ENCODE measurements at places on chromosomes 12 and 14.

DNA sequence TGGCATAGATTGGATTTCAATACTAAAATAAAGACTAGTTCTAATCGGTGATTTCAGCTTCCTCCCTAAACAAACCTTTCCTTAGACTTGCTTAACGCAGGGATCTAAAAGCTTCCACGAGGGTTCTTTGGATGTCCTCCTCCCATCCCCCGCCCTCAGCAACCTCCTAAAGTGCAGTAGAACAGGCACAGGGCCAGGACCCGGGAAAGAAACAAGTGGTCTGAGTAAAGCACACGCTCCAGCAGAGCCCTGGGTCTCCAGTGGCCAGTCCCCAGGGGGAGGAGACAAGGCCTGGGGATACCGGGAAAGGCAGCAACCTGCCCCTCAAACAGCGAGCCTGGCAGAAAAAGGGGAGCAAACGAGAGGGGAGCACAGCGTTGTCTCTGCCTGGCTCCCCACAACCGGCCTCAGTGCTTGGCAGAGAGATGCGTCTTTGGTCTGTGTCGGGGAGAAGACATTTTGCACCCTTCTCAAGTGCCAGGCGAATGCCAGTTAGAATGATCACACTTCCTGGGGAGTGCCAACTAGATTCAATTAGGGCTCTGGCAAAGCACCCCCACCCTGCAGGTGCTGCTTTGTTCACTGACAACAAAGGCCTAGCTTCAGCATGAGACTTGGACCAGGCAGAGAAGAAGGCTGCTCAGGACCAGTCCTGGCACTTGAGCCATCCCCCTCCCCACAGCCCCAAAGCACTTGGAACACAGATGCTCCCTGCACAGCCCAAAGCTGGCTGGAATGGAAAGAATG lies 17.1 kb upstream of the SLC6A12 start:
- DNase-seq: no peak

GRCh38 chr14:104135121-104135903 lies 3.1 kb upstream of the KIF26A start:
- DNase-seq: no peak

GRCh38 chr14:36238666-36239363 lies 62.3 kb upstream of the PTCSC3 start:
- peak; percentile 85 for DNase-seq

DNA sequence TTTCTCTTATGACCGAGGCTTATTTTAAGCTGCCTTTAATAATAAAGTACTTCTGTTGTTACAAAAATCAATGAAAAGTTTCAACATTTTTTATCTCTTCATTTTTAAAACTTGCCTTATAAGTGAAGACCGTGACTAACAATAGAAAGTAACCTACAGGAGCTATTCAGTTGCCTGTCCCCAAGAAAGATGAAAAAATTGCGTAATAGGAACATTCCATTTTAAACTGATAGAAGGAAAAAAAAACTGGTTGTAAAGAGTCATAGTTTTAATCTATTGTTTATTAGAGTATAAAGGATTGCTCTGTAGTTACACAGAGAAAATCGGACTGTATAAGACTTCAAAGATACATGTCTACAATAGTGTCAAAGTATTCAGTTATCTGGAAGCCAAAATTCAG lies 83.3 kb downstream of the DAAM1 start:
- DNase-seq: no peak

- no peak for DNase-seq
Observed at GRCh38 chr14:58740379-58740935, 102.7 kb downstream of the DACT1 start.

DNA sequence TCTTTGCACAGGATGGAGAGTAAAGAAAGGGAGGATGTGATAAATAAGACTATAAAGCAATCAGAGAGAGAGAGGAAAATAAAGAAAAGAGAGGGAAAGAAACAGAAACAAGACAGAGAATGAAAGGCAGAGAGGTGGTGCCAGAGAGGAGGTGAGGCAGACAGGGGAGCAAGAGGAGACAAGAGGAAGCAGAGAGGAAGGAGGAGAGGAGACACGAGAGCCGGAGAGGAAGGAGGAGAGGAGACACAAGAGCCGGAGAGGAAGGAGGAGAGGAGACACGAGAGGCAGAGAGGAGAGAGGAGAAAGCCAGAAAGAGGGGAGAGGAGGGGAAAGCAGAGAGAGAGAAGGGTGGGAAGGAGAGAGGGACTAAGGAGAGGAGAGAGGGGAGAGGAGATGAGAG lies 125.2 kb downstream of the PAPOLA start:
- DNase-seq: no peak

GRCh38 chr12:5242440-5242839 lies 189.5 kb upstream of the NTF3 start:
- DNase-seq: no peak

DNA sequence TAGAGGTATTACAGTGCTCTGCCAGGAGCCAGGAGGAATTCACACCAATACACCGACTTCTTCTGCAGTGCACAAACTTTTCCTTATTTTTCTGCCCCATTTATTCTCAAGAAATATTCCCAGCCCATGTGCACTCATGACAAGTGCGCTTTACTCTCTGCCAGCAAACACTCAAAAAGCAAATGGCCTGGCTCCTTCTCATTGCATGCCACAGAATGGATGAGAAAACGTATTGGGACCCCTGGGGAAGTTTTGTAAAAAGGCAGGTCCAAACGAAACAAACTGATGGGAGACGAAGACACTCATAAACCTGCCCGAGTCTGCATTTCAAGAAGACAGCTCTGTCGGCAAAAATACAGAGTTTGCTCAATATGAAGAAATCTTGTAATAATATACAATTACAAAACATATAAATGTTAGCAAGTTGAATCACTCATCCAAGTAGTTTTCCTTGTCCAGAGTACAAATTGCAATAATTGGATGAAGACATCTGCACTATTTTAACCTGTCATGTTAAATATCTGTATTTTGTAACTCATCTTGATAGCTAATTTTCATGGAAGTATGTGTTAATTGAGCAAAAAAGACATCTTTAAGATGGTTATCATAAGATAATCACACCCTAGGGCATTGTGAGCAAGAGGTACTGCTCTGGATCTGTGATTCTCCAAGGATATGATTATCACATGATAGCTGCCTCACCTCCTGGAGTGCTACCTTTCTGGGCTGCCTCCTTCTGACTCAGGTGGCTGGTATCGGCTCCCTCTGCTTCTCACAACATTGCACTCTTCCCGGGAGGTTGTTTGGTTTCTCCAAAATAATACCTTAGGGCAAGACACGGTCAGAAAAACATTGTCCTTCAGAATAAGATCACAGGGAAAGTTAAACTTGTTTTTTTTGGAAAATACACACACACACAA lies 260.8 kb upstream of the G2E3 start:
- no peak for DNase-seq

- peak; percentile 63 for DNase-seq
Observed at GRCh38 chr12:94100990-94101737, 47.2 kb upstream of the PLXNC1 start.

- peak; percentile 35 for DNase-seq
Observed at GRCh38 chr12:10147714-10148403, 17.9 kb upstream of the CLEC7A start.

- no peak for DNase-seq
Observed at GRCh38 chr12:19025582-19025981, 104.0 kb upstream of the PLEKHA5 start.

DNA sequence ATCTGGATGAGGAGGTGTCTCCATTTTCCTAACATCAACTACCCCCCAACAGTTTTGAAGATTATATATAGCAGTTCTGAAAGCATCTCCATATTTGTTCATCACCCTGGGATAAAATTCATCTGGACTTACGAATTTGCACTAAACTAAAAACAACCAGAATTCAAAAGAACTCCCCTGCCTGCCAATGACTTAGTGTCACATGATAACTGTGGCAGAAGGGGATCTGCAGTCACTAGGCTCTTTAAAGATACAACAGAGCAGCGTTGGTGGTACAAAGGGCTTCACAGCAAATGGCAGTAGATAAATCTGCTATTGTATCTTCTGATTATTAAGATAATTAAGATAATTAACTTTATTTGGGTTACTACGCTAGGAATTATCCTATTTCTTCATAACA lies 30.1 kb downstream of the GPR135 start:
- no peak for DNase-seq

GRCh38 chr12:15525441-15525840 lies 203.1 kb downstream of the PTPRO start:
- DNase-seq: no peak

GRCh38 chr14:104590240-104590965 lies 10.8 kb downstream of the C14orf180 start:
- no peak for DNase-seq

DNA sequence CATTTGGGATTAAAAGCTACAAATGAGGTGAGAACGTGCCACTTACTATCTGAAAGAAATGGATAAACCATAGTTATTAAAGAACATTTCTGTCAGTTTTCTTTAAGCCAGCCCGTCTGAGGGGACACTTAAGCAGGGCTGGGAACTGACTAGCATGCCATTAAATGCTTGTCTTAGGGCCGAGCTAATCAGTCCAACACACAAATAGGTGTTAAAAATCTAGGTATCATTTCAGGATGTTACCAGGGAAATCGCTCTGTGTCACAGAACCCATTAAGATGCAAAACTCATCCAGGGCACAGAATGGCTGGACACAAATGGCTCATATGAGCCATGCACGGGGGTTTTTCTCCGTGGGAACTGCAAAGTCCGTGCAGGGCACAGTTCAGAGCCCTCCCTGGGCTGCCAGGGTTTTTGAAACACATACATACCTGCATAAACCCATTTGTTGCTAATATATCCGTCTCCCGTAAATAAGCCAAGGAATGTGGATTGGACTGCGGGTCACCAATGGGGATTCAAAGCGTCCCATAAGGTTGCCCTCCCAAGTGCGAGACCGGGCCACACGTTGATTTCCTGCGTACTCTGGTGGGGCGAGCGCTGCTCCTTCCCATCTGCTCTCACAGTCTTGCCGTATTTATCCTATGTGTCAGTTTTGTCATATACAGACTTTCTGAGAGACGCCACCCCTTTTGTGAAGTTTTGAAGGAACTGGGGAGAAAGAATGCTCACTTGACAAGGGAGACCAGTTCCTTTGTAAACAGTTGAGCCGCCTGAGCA lies 5.4 kb upstream of the GSC start:
- no peak for DNase-seq

- DNase-seq: peak; percentile 78
Observed at GRCh38 chr14:92397150-92397952, 74.4 kb downstream of the SLC24A4 start.

DNA sequence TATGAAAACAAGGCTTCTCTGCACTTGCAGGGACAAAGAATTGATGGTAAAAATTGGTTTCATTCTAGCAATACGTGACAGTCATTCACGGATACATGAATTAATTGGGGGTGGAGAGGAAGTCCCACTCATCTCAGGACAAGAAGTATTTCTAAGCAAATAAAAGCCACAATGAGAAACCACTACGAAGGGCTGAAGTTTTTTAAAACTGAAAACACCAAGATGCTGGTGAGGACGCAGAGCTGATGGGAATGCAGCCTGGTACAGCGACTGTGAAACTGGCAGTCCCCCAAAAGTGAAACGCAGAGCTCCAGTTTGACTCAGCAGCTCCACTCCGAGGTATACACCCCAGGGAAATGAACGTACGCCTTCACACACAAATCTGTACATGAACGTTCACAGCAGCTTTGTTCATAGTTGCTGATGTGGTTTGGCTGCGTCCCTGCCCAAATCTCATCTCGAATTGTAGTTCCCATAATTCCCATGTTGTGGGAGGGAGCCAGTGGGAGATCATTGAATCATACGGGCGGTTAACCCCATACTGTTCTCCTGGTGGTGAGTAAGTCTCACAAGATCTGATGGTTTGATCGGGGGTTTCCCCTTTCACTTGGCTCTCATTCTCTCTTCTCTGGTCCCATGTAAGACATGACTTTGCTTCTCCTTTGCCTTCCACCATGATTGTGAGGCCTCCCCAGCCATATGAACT lies 89.0 kb downstream of the SCARB1 start:
- peak; percentile 95 for DNase-seq

GRCh38 chr12:24081092-24081529 lies 131.6 kb upstream of the SOX5 start:
- DNase-seq: no peak

- peak; percentile 29 for DNase-seq
Observed at GRCh38 chr12:18676996-18677588, 60.7 kb downstream of the PLCZ1 start.

GRCh38 chr14:92726135-92726932 lies 22.1 kb downstream of the LGMN start:
- DNase-seq: peak; percentile 76

DNA sequence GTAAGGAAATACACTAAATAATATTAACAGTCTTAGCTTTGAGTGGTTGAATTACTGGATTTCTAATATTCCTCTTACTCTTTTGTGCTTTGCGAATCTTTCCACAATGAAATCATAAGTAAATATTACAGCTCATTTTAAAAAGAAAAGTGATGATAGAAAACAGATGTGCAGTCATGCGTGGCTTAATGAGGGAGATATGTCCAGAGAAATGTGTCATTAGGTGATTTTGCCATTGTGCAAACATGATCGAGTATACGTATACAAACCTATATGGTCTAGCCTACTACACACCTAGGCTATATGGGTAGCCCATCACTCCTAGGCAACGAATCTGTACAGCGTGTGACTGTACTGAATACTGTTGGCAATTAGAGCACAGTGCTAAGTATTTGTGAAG lies 59.3 kb downstream of the SLC15A5 start:
- no peak for DNase-seq

GRCh38 chr14:100289916-100290606 lies 16.2 kb downstream of the SLC25A29 start:
- no peak for DNase-seq

GRCh38 chr12:51869496-51869865 lies 18.4 kb upstream of the ANKRD33 start:
- DNase-seq: no peak

GRCh38 chr14:47278233-47278842 lies 397.1 kb downstream of the MDGA2 start:
- no peak for DNase-seq

GRCh38 chr12:124588751-124589267 lies 21.4 kb upstream of the NCOR2 start:
- DNase-seq: peak; percentile 70

DNA sequence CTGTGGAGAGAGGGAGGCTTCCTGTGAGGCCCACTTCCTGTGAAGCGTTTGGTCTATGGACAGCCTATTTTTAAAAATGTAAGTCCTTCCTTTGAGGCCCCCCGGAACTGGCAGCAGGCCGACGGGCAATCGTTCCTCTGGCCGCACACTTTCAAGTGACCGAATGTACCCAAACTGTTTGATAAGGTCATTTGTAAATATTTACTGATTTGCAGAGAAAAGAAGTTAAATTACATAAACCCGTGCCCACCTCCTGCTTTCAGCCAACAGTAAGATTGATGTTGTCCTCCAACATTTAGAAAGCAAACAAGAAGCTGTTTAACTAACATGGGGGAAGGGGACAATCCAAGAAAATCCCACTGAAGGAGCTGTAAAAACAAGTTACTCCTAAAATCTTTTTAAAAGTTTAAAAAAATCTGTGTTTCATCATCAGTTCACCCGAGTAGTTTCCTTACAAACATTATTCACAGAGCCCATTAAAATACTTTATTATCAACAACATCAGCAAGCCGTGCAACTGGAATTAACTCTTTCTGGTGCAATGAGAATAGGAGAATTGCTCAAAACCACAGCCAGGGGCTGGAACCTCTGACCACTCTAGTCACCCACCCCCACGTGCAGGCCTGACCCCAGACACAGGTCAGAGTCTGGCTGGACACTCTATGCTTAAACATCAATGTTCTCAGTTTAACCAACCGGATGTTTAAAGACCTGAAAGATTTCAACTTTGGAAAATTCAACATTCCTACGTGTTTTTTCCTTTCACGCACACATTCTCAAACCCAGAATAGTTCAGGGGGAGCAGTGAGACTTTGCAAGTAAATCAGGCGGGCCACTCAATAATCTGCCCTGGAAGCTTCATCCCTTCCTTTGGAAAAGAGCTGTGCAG lies 65.3 kb downstream of the FOXN3 start:
- DNase-seq: peak; percentile 34

All from AG10803 (cell line).